ENCODE measurements at places on chromosomes 2 and 18.

DNA sequence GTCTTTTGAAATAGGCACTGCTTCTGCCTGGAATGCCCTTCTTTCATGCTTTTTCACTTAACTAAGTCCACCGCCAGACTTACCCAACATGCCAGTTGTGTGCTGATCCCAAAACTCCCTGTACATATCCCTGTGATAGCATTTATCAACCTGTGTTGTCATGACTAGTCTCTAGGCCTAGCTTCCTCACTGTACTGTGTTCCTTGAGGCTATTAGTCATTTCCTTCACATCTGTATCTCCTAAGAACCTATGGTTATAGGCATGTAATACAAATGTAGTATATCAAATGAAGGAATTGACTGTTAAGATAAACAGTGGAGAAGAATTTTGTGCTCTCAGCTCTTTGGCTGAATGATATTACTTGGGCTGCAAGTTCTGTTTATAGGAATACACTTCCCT is 184.3 kb downstream of the CYRIA start:
- no peak for DNase-seq

GRCh38 chr18:40159141-40160017 is 1795.7 kb upstream of the PIK3C3 start:
- peak; percentile 70 for DNase-seq

DNA sequence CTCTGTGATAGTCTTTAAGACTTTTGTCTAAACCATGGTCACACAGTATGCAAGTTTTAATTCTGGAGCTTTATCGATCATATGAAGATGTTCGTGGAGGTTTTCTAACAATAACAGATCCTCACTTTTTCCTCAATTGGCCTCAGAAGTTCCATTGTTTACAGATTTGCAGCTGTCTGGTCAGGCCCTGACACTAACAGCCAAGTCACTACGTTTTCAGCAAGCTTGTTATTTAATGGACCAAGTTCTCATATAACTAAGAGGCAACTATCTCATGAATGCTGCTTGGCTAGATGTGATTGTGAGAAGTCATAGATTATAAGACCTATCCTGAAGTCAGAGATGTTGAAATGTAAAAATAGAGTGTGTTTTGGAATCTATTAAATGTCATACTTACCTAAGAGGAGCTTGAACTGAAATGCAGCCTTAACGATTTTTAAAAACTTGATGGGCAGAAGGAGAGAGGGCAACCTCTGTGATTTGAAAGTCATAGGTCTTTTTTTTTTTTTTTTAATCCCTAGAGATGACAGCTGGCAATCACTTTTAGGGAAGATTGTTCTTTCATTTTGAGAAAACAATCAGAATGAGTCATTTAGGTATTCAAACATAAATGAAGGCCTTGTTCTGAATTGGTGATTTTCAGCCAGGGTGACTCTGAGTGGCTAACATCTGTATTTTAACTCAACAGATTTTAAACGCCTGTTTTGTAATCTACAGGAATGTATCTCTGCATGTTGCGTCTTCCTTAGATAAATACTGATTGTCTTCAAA is 48.4 kb upstream of the NEMP2 start:
- no peak for DNase-seq

DNA sequence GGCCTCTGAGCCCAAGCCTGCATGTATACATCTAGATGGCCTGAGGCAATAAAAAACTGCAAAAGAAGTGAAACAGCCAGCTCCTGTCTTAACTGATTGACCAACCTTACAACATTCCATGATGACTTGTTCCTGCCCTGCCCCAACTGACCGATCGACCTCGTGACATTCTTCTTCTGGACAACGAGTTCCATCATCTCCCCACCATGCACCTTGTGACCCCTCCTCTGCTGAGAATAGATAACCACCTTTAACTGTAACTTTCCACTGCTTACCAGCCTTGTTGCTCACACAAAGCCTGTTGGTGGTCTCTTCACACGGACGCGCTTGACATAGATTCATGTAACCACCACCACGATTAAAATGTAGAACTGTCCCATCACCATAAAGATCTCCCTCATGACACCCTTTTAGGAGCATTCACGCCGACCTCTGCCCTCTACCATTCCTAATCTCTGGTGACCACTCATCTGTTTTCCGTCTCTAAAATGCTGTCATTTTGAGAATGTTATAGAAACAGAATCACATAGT is 120.1 kb upstream of the REV1 start:
- no peak for DNase-seq

DNA sequence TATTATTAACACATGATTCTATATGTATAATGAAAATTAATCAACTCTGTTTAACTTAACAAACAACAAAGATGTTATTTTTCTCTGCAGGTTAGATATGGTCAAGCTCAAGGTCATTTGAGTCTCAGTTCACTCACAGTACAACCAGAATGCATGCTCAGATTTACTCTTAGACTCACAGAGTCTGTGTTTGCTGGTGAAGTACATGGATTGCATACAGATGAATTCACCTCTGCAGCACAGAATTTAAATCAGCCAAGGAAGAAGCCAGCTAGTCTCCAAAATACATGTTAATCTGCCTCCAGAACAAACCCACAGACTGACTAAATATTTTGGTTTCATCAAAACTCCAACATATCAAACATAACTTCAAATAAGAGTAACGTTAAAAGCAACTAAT is 424.5 kb downstream of the RAD51AP2 start:
- DNase-seq = no peak

GRCh38 chr2:172065111-172065510 is 20.2 kb upstream of the DLX1 start:
- DNase-seq = no peak

DNA sequence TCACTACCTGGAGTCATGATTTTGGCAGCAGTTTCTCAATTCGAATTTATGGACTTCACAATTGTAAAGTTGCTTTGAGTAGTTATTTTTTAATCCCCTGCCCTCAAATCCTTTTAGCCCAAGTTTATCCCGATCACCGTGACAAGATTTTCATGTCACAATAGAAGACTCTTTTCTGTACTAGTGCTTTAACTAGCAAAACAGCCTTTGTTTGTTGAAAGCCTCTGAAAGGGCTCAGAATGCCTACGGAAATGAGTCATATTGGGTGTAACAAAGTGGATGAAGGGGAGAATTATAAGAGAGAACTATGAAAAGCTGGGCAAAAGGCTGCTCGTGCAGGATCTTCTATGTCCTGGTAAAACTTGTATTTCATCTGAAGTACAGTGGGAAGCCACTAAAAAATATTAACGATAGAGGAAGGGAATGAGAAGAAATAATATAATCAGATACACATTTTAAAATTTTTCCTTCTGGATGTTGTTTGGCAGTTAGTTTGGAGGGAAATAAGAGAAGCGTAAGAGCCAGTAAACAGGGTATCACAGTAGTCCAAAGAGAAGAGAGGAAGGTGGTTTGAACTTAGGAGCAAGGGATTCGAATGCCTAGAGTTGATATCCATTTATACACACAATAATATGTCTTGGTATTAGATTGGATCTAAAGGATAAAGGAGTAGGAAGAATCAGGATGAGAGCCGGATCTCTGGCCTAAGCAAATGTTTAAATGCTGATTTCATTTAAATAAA is 114.9 kb downstream of the GALNT13 start:
- no peak for DNase-seq

DNA sequence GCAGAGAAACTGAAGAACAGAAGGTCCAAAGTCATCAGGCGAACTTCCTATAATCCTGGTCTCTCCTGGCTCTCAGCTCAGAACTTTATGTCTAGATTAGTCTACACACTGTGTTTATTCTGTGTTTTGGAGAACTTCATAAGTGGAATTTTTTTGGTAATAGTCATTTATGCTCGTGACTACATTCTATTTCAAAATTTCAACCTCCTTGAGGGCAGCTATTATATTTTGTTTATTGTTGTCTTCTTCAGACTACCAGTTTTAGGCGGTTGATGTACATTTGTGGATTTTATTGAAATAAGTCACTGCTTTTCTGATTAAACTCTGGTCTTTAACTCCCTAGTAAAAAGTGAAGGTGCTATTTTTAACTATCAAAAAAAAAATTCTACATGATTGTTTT is 816.6 kb downstream of the SATB2 start:
- no peak for DNase-seq

- DNase-seq = no peak
Observed at GRCh38 chr2:78353168-78353567, 672.3 kb upstream of the REG3G start.

DNA sequence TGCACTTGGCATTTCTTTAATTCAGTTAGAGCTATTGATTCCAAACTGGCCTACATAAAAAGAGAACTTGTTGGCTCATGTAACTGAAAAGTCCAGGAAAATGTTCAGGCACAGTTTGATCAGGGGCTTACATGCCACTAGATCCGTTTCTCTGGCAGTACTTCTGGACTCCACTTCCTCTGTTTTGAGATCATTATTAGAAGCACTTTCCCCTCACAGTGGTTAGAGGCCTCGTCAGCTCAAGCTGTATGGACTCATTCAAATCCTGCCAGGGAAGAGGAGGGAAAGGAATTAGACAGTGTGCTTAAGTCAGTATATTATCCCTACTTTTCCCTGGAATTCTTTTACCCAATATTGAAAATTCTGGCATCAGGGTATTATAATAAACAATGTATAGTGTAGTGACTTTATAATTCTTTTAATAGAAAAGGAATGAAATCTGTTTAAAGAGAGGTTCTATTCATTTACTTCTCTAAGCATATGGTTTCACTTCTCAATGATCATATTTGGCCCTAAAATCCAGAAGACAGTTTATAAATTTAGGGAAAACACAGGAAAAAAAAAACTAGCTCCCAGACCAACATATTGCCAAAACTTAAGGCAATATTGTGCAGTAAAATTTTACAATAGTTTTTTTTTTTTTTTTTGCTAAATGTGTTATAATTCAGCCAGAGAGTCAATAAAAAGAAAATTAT is 92.0 kb downstream of the ARMC9 start:
- no peak for DNase-seq

GRCh38 chr2:192010073-192010472 is 163.2 kb upstream of the CAVIN2 start:
- no peak for DNase-seq

- DNase-seq = no peak
Observed at GRCh38 chr2:163775304-163775703, 39.5 kb upstream of the FIGN start.

- DNase-seq = no peak
Observed at GRCh38 chr2:71843391-71843850, 304.2 kb downstream of the CYP26B1 start.

GRCh38 chr18:47756364-47757016 is 174.0 kb downstream of the SMAD2 start:
- DNase-seq = no peak

DNA sequence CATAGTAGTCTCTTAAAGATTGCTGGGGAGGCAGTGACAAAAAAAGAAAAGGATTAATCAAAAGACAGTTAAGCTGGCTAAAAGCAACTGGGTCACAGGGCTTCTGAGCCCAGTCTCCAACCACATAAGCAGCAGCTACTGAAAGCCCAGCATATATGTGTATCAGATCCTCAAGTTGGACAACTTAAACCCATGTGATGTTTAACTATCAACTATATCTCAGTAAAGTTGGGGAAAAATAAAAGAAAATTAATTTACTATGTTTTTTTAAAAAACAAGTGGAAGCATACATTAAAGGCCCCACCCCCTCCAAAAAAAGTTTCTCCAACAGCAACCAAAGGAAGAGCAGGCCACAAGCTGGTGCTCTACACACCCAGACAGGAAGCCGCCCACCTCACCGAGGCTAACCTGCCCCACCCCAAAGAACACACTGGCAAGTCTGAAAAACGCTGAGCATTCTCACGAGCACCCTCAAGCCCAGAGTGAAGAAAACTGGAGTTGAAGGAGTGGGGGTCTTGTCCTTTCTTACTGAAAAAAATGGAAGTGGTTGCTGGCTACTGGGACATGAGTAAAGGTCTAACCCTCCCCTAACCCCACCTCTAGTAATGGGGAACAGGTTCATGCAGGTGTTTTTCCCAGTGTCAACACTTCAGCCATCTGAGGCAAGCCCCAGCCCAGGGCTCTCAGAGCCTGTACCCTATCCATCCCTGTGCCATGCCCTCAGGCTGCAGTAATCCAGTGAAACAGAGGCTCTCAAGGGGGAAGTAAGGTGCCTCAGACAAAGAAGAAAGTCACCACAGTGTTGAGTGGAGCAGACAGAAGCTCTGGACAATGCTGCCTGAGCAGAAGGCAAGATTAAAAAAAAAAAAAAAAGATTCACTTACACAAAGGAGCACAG is 106.3 kb downstream of the GYPC start:
- DNase-seq = no peak

GRCh38 chr18:55999641-56000040 is 411.6 kb upstream of the TCF4 start:
- no peak for DNase-seq

- DNase-seq = no peak
Observed at GRCh38 chr2:925309-925708, 25.3 kb upstream of the SNTG2 start.

DNA sequence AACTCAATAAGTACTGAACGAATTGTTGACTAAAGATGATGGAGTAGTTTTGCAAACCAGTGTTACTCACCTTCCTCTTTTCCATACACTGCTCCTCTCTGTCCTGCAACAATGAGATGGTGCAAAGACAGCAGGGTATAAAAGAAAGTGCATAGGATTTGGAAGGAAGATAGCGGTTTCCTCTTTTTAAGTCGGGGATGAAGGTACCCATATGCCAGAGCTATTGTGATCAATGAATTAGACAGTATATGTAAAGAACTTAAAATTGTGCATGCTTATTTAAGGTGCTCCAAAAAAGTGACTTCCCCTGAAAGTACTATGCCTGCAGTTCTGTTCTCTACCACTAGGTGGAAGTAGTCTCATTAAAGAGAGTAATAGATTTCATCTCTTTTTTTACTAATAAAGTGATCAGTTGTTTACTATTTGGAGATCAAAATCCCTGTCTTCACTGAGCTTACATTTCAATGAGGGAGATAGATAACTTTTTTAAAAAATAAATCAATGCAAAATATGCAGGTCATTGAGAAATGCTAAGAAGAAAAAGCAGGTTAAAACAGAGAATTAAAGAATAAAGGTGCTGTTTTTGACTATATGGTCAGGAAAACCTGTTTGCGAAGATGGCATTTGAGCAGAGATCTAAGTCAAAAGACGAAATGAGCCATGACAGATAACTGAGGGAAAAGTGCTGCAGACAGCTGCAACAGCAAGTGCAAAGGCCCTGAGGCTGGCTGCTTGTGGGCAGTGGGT is 339.7 kb upstream of the SLC14A2 start:
- DNase-seq = no peak

DNA sequence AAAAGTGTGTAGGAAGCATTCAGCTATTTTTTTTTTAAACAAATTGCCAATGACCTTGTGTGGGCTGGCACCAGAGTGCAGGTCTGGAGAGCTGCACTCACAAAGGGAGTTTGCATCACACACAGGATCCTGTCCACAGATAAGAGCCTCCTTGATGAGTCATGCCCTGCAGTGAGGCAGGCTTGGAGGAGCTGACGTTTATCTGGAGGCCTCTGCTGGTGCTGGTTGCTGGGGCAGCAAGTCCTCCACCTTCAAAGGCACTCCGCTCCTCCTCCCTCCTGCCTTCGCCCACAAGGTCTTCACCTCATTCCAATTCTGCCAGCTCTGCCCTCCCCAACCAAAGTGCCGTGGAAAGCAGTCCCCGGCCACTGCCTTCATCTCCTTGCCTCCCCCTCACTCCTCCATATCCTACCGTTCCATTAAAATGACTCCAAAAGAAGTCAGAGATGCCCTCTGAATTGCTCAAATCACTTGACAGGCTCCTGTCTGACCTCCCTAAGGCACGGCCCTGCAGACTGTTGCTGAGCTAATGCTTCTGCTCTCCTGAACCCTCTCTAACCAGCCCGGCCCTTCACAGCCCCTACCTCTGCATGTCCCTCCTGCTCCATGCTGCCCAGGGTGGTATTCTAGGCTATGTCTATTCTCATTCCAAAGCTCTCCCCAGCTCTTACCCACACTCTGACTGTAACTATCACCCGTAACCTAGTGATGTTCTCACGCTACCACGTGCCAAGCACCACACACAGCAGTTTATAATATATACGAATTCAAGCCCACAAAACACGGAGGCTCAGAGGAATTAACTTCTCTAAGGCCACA is 30.9 kb downstream of the LONRF2 start:
- no peak for DNase-seq
